ENCODE measurements at places on chromosomes 7 and 10.

DNA sequence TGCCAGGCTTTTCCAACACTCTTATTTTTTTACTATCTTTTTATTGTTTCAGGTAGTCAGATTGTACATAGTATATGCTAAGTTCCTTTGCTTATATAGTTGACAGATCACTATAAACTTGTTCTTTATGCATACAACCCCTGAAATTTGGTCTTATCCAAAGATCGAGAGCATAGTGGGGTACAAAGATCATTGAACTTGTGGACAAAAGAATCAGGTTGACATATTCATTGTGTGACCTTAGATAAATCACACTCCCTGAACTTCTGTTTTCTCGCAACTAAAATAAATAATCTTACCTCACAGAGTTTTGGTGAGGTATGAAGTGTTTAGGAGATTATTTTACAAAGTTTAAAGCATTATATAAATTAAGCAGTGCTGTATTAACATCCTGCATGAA is 22.1 kb downstream of the ZNF277 start:
- DNase-seq, result no peak

DNA sequence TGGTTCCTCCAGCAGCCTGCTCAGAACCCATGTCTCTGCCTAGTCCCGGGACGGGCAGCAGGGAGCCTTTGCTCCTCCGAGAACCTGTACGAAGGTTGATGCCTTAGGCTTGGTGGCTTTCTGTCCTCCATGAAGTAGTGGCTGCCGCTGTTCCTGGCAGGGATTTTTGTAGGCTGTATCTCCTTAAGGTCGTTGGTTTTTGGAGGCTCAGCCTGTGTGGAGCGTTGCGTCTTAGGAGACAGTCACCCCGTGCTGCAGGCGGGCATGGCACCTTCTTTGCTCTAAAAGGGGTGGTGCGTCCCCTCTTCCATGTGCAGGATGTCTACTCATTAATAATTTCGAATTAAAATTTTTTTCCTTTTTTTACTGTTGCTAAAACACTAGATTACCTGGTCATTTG is 92.5 kb downstream of the TRRAP start:
- no peak for DNase-seq

GRCh38 chr7:158763454-158764033 is 58.9 kb upstream of the NCAPG2 start:
- DNase-seq, result no peak

- no peak for DNase-seq
These were observed 179.0 kb downstream of the PCDH15 start for GRCh38 chr10:54622017-54622416.

Measured in activated CD4-positive, alpha-beta T cell treated with anti-CD3 and anti-CD28 coated beads for 4 hours (primary cell).